ENCODE measurements at places on chromosomes 7 and 10.

GRCh38 chr7:137094-137891 lies 55.1 kb upstream of the FAM20C start:
- no peak for DNase-seq

GRCh38 chr10:77564731-77565589 lies 72.6 kb downstream of the KCNMA1 start:
- DNase-seq, result no peak

- no peak for DNase-seq
These were observed 135.1 kb downstream of the ZMIZ1 start for GRCh38 chr10:79203833-79204232.

- DNase-seq, result peak; percentile 55
These were observed 113.9 kb downstream of the CYTH3 start for GRCh38 chr7:6158424-6159096.

DNA sequence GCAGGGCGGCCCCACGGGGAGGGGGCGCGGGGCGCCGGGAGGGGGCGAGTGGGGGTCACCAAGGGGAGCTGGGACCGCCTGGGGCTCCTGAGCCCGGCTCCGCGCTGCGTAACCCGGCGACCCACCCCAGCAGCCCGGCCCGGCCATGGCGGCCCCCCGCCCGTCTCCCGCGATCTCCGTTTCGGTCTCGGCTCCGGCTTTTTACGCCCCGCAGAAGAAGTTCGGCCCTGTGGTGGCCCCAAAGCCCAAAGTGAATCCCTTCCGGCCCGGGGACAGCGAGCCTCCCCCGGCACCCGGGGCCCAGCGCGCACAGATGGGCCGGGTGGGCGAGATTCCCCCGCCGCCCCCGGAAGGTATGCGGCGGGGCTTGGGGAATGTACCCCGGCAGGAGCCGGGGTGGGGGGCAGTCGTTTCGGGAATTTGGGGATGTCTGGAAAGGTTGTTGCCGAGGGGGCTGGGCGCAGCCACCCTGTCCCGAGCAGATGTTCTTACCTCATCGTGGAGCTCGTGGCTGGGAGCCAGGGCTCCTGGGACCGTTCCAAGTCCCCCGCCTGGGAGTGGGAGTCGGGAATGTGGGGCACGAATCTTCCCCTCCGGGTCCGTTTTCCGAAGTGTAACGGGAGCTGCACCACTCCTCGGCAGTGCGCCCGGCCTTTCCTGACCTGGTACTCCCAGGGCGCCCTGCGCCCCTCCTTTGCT lies 431 bp downstream of the ZYX start:
- peak; percentile 92 for DNase-seq

- DNase-seq, result no peak
These were observed 43.5 kb upstream of the LSM8 start for GRCh38 chr7:118140468-118140867.

- no peak for DNase-seq
These were observed 67.3 kb downstream of the DIP2C start for GRCh38 chr10:621981-622740.

- DNase-seq, result no peak
These were observed 56.9 kb upstream of the ADGRA1 start for GRCh38 chr10:133030781-133031180.

Measured in substantia nigra (tissue), 51 donors.